GM04503 (cell line): ENCODE measurements at places on chromosomes 6 and 20.

DNA sequence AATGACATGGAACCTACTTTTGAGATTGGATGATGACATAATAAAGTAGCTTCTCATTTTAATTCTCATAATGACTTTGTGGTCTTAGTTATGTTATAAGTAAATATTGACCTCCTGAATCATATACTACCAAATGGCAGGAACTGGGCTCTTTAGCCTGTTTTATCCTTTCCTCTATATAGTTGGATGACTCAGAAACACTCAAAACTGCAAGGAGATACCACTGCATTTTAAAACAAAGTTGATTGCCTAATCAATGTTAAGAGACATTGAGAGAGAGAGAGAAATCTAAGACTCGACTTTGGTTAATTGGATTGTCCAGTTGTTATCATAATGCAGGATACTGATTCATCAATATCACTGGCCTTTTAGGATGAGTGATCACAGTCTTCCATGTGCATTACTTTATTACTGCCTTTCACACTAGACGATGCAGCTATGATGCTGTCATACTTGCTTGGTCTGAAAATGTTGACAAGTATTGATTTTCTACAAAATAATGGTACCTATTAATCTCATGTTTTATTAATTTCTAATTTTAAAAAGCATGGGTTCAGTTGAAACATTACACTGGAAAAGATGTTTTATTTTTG is 320.0 kb downstream of the NKAIN2 start:
- DNase-seq = no peak

GRCh38 chr6:155261111-155261900 is 2.5 kb upstream of the CLDN20 start:
- no peak for DNase-seq

- no peak for DNase-seq
Measured at GRCh38 chr6:6741264-6741663, 152.7 kb downstream of the LY86 start.

DNA sequence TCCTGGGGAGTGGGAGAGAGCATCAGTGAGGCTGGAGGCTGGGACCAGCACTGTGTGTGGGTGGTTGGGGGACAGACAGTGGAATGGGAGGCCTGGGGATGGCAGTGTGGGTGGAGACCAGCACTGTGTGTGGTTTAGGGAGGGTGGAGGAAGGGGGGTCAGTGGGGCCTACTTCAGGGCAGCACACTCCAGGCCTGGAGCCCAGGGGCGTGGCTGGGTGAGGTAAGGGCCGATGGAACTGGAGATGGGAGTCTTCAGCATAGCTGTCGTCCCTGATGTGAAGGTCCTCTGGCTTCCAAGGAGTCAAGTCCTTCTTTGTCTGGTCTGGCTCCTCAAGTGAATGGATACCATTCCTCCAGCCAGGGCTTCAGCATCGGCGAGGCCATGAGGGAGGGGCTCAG is 18.6 kb downstream of the KCNK17 start:
- DNase-seq = no peak

GRCh38 chr6:340991-341827 is 48.9 kb downstream of the DUSP22 start:
- no peak for DNase-seq

- DNase-seq = no peak
Measured at GRCh38 chr20:10893321-10893720, 219.5 kb upstream of the JAG1 start.

GRCh38 chr6:98486057-98486456 is 348.3 kb upstream of the POU3F2 start:
- no peak for DNase-seq

DNA sequence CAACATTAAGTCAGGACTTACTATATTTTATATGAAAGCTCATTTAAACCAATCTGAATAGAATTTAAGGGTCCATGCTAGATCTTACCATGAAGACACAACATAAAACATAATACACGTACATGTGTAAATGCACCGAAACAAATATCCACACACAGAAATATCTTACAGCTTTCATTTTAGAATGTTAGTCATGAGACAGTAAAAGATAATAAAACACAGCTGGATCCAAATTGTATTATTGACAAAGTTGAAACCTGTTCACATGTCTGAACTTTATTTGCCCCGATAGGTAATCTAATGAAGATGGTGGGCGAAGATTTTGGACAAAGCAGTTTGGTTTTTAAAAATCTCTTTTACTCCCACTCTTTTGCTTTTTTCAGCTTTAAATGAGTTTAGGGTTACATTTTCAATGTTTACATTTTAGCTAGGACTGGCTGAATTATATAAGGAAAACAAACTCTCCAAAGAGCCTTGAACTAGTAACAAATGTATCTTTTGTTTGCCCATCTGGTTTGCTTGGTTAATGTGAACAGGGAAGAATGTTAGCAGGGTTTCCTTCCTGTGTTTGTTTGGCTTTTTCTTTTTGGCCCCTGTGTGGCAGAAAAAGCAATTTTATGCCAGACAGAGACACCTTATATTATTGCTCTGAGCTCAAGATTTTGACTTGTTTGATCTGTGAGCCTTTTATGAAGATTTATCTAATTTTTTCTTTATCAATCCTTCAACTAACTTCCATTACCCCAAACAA is 5.1 kb upstream of the TMEM181 start:
- no peak for DNase-seq

DNA sequence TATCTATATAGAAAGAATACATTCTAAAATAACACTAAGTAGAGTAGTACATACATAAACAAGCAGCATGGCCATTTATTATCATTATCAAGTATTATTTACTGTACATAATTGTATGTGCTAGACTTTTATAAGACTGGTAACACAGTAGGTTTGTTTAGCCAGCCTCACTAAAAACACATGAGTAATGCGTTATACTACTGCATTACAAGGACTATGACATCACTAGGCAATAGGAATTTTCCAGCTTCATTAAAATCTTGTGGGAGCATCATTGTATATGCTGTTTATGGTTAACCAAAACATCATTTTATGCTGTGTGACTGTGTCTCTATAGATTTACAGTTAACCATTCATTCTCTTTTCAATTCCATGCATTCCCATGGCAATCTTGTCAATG is 131.7 kb upstream of the HDGFL1 start:
- DNase-seq = no peak

DNA sequence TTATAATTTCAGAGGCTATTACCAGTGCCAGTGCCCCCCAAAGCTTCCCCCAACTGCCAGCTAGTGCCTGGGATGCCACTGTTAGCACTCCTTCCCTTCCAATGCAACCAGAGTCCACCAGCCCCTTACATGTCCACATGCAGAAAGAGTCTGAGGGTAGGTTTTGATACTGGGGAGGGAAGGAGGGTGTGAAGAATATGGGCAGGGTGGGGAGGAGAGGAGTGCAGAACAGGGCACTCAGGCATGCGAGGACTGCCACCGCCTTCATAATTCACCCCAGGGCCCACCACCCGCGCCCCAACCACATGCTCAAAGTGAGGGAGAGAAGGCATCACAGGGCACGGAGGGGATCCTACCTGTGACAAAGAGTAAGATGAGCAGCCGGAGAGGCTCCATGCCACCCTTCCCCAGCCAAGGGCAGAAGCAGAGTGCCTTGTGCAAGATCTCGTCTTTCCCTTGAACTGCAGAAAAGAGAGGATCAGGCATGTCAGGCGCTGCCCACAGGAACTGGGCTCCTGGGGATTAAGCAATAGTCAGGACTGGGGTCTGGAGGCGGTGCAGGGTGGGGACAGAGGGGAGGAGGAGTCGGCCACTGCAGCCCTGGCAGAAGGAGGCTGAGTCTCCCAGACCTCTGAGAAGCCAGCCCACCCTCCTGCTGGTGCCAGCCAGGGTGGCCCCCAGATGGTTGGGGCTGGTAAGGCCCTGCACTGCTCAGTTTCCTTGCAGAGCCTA is at the start of gene TREM2:
TREM2 (minus strand) TSS at position 430 of the 732 bp plus-strand sequence; CDS start at position 396, 34 bp downstream.
- no peak for DNase-seq

DNA sequence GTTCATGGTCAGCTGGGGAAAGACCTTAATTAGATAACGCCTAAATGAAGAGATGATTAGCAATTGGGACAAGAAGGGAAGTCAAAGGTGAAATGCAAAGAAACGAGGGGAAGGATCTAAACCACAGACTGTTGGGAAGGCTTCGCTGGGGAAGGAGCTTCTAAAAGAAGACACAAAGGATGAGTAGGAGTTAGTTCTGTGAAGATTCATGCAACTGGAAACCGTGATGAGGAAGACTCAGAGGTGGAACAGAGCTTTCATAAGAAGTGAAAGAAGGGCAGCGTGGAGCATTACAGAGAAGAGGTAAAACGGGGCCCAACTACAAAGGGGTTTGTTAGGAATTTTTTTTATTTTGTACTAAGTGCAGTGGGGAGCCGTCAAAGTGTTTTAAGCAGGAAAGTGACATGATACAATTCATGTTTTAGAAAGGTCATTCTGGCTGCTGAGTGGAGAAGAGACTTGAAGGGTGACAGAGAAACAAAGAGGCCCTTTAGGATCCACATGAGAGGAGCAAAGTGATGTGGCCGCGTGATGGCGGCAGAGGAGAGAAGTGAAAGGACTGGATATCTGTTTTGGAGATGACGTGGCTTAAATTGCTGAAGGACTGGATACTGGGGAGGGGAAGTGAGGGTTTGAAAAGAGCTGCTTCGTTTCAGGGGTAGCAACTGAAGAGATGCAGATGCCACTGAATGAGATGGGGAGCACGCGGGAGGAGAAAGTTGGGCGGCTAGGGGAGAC is 33.6 kb downstream of the TTI1 start:
- DNase-seq = no peak

- DNase-seq = no peak
Measured at GRCh38 chr6:126616866-126617265, 277.0 kb downstream of the CENPW start.

DNA sequence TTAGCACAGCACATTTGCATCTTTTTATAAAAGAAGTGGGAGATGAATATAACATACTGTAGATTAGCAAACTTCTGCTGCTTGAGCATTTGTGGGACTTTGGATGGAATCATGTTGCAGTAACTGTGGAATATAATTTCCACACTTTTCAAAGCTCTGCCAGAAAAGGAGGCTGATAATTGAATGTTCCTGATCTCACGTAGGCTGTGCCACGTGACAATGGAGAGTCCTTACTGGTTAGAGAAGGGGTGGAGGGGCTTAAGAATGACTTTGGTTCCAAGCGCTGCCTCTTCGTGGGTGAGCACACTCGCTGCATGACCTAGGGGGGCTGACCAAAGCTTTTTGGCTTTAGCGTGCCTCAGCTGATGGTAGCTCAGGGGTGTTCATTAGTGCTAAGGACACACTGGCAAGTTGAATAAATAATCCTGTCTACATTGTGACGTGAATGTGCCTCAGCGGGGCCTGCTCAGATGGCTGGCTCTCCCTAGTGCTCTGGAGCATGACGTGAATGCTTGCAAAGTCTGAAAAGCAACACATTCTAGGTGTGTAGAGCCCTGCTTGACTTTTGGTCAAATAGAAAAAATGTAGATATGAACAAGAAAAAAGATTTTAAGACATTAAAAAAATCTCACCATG is 15.0 kb downstream of the WRNIP1 start:
- DNase-seq = no peak

DNA sequence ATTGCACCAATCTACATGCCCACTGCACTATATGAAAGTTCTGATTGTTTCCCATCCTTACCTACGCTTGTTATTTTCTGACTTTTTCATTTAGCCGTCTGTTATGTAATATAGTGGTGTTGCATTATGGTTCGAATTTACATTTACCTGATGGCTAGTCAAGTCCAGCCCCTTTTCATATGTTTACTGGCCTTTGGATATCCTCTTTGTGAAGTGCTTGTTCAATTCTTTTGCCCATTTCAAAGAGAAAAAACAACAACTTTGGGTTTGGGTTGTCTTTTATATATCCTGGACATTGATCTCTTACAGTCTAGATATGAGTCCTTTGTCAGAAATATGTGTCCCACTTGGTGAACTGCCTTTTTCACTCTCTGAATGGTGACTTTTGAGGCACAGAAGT is 21.1 kb downstream of the PPP1R14C start:
- no peak for DNase-seq

DNA sequence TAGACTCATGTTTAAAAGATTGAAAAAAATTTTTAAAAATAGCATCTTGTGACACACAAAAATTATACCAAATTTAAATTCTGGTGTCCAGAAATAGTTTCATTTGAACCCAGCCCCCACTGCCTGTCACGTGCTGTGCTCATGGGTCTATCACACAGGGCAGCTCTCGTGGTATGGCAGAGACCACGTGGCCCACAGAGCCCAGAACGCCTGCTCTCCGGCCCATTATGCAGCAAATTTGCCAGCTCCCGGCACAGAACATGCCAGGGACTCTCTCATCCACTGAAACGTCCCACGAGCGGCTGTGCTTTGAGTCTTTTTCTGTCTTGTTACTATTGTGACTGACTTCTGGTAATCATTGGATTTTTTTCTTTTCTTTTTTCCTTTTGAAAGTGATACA is 224.3 kb downstream of the TTLL2 start:
- no peak for DNase-seq

DNA sequence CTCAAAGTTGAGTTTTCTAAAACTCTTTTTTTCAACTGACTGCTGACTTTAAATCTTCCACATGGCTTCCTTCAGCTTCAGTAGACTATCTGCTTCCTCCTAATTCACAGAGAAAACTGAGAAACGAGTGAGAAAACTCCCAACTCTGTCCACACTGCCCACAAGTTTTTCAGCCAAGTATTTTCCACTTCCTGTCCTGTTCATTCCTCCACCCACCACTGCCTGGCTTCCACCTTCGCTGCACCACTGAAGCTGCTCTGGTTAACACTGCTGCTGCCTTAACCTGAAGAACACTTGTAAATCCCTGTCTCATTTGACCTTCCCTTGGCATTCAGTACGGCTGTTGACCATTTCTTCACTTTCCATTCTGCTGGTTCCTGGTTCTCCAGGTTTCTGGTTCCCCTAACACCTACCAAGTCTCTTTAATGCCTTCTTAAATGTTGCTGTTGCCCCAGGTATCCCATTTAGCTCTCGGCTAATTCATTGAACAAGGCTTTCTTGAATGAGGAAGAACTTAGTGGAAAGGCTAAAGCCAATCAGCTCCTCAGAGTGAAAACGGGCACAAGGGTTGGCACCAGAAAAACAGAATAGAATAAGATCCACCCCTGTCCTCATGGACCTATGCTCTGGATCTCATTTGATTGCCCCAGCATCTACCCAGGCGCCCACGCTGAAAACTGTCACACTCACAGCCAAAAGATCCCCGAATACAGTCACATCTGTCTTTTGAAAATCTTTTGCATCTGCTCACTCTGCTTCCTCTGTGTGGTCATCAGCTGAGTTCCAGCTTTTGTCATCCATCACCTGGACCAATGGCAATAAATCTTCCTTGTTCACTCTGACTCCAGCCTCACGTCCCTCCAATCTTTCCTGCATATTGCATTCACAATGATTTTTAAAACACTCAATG is 104.4 kb upstream of the TAB2 start:
- no peak for DNase-seq

- no peak for DNase-seq
Measured at GRCh38 chr6:33277663-33278391, 904 bp downstream of the B3GALT4 start.

GRCh38 chr6:136669299-136669699 is 119.1 kb upstream of the MAP7 start:
- peak; percentile 66 for DNase-seq

GRCh38 chr6:106197441-106197840 is 111.3 kb downstream of the PRDM1 start:
- DNase-seq = no peak

- no peak for DNase-seq
Measured at GRCh38 chr6:78989191-78989590, 88.9 kb downstream of the PHIP start.
